ENCODE measurements at places on chromosomes 7 and 10.

DNA sequence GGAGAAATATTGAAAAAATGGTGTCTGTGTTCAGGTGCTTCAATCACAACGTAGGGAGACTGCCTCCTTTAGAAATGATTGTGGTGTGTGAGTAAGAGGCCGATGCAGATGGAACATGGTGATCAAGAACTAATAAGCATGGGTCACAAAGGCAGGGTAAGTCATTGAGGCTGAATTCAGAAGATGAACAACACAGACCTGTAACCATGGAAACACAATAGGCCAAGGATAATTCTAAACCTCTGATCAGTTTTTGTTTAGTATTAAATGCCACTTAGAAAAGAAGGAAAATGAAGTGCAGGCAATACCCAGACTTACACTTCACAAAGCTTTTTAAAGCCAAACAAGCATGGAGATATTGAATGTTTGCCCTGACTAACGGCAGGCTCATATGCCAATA lies 32.8 kb upstream of the TAS2R16 start:
- DNase-seq, result no peak

DNA sequence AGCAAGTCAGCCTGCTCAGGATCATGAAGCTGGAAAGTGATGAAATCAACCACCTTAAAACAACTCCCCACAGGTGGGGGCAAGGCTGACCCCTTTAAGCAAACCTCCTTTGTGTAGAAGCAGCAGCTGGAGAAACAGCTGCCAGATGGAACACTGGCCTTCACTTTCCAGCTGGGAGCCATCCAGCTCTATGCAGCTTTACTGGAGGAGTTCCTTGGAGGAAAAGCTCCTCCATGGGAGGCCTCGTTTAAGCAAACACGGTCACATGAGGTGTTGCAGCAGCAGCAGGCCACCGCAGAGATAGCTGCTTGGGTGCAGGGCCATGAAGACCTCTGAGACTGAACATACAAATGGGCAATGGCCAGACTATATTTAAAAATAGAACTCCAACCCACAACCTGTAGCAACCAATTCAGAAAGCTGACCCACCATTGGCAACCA lies 13.0 kb upstream of the DLG5 start:
- no peak for DNase-seq

DNA sequence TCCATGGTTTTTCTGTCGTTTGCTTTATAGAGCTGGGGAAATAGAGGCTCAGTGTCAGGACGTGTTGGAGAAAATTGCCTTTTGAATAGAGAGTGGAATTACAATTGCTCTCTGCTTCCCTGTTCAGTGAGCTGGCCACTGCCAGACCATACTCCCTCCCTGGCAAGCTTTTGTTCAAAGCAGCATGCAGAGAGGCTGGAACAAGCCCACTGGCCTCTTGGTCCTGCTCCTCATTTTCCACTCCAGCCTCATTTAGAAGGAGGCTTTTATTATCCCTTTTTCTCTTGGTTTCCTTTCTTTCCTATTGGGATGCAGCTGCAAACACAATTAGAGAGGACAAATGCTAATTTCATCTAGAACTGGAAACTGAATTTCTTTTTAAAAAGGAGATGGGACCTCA lies 302.2 kb upstream of the PODXL start:
- DNase-seq, result no peak

GRCh38 chr10:132543916-132544743 lies 6.5 kb downstream of the INPP5A start:
- no peak for DNase-seq

GRCh38 chr7:35003679-35004303 lies 33.5 kb downstream of the DPY19L1 start:
- DNase-seq, result no peak

GRCh38 chr7:101586078-101586905 lies 42.8 kb downstream of the MYL10 start:
- DNase-seq, result no peak

GRCh38 chr7:99473315-99473596 lies 566 bp downstream of the ZNF789 start:
- no peak for DNase-seq

GRCh38 chr7:155685791-155686160 lies 41.3 kb downstream of the RBM33 start:
- no peak for DNase-seq

GRCh38 chr7:1964913-1965578 lies 267.7 kb downstream of the MAD1L1 start:
- DNase-seq, result no peak

- no peak for DNase-seq
Observed at GRCh38 chr10:44458671-44459413, 73.9 kb upstream of the CXCL12 start.

DNA sequence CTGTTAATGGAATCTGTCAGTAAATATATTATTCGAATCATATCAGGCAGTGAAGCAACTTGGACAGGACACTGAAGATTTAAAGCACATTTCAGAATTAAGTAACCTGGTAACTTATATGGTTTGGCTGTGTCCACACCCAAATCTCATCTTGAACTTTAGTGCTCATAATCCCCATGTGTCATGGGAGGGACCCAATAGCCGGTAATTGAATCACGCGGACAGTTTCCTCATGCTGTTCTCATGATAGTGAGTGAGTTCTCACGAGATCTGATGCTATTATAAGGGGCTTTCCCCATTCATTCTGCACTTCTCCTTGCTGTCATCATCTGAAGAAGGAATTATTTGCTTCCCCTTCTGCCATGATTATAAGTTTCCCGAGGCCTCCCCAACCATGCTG lies 83.2 kb upstream of the COL1A2 start:
- DNase-seq, result no peak

DNA sequence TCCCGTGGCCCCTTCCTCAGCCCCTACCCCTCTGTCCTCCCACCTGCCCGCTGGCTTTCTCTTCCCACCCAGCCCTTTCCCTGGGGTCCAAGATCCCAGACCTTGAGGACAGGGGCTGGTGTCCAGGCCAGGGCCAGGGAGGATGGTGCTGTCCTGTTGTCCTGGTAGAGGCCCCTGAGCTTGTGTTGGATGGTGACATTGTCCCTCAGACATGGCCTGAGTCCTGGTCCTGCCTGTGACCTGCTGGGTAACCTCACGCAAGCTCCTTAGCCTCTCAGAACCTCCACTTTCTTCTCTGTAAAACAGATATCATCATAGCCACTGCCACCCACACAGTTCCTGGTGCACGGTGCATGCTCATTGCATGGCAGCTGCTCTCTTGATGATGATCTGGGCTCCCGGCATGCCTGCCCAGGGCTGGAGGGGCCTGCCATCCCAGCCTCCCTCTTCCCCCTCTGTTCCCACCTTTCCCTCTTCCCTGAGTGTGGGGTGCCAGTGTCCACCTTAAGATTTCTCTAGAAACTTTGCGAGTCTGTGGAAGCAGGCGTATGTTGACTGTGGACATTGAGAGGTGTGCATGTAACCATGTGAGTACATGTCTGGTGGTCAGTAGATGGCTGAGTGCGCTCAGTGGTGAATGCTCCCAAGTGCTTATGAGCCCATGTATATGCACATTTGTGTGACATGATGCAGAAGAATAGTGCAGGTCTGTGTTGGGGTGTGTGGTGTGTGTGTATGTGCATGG lies 60.4 kb downstream of the NEURL1 start:
- DNase-seq, result no peak

DNA sequence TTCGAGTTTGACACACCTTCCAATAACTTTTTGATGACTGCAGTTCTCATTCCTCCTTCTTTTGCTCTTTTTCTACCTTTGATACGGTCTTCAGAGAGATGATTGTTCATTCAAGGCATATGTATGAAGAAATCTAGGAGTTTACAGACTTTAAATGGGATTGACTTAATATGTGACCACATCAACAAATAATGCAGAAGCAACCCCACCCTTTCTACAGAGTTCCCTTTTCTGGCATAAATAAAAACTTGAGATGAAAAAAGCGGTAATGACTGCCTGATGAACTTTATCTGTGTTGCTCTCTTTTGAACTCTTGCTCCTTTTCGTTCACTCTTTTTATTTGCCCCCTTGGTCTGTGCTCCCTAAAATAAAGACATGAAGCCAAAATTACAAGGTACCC lies 161.7 kb downstream of the C7orf25 start:
- DNase-seq, result no peak

DNA sequence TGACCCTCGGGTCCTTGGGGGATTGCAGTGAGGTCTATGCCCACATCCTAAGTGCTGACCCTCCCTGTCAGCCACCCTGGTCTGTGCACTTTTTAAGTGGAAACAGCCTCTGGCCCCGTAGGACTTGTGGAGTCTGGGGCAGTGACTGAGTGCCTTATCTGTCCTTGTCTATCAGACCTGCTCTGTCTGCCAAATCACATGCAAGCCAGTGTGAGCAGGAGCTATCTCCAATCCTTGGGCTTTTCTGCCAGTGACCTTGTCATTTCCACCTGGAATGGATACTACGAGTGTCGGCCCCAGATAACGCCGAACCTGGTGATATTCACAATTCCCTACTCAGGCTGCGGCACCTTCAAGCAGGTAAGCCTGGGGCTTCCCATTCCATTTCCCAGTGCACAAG lies 62.7 kb downstream of the C10orf120 start:
- no peak for DNase-seq

GRCh38 chr7:73941836-73942551 lies 81.0 kb downstream of the TMEM270 start:
- no peak for DNase-seq

- no peak for DNase-seq
Observed at GRCh38 chr10:31625566-31625965, 303.1 kb downstream of the ARHGAP12 start.

DNA sequence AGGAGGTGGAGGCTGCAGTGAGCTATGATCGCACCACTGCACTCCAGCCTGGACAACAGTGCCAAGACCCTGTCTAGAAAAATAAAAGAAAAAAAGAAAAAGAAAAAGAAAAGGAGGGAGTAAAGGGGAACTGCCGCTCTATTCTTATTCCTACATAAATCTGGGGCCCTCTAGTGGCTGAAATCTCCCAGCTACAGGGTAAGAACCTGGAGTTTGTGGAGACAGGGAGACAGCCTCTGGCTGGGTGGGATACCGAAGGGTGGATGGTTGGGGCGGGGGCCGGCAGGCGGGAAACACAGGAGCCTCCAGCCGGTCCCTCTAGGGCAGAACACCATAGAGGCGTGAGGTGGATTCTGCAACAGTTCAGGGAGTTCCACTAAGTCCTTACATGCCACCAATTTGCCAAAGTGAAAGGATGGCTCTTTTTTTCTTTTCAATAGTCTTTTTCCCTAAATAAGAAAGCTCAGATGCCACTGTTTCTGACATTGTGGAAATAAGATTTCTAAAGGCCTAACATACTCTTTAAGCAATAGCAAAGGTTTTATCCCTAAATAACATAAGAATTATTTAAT lies 117.3 kb downstream of the SVIL start:
- peak; percentile 43 for DNase-seq

DNA sequence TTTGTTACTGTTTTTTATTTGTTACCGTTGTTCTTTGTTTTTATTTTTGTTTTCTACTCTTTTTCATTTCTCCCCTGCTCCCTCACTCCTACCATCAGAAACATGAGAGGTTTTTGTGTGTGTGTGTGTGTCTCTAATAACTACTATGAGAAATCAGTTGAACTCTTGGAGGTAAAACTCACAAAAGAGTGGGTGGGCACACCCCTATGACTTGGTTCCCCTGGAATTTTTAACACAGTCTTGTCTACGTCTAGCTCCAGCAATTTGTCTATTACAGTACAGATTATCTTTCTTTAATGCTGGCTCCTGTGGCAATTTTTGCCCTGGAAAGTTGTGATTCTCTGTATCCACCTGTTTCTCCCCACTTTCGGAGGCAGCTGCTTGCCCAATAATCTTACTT lies 56.2 kb downstream of the AOAH start:
- DNase-seq, result no peak

- DNase-seq, result no peak
Observed at GRCh38 chr10:98267894-98268693, at the start of gene LOXL4. TSS of gene LOXL4 (minus strand) at chr10:98268194. CDS start at chr10:98263019, 5,175 bp downstream.

GRCh38 chr10:11728353-11728752 lies 13.8 kb upstream of the ECHDC3 start:
- DNase-seq, result no peak

DNA sequence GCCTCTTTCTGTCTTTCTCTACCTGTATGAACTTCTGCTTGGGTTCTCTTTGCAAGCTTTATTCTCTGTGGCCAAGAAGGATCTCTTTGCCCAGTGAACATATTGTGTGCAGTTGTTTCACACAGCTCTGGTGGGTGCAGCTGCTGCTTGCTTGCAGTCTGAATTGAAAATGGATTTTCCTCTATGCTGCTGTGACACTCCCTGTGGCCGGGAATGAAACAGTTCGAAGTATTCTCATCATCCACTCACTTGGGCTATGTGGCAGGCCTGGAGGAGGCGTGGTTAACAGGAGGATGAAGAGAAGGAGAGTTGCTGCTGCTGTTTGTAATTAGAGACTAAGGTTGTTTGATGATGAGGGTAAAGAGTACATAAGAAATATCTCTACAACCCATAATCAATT lies 28.4 kb upstream of the ITGA8 start:
- no peak for DNase-seq

DNA sequence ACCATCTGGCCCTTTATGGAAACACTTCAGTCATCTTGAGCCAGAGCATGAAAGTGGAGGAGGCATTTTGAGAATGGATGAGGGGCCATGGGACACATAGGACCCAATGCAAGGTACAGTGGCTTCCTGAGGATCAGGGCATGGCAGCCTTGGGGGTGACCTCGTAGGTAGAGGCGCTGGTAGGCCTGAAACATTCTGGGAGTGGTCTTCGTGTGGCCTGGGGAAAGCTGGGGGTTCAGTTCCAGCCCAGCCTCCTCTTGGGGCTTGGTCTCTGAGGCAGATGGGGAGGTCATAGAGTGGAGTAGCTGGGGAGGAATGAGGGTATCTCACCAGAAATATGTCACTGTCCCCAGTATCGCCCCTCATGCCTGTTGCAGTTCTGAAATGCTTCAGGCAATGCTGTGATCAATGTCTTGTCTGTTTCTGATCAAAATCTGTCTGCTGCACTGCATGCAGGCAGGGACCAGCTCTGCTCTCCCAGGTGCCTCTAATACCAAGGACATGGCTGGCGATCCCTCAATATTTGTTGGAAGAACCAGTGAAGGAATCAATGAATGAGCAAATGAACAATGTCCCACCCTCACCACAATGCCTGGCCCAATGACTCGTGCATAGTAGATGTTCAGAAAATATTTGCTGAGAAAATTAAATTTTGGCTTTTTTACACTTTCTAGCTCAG lies 90.9 kb downstream of the CHST15 start:
- DNase-seq, result no peak

DNA sequence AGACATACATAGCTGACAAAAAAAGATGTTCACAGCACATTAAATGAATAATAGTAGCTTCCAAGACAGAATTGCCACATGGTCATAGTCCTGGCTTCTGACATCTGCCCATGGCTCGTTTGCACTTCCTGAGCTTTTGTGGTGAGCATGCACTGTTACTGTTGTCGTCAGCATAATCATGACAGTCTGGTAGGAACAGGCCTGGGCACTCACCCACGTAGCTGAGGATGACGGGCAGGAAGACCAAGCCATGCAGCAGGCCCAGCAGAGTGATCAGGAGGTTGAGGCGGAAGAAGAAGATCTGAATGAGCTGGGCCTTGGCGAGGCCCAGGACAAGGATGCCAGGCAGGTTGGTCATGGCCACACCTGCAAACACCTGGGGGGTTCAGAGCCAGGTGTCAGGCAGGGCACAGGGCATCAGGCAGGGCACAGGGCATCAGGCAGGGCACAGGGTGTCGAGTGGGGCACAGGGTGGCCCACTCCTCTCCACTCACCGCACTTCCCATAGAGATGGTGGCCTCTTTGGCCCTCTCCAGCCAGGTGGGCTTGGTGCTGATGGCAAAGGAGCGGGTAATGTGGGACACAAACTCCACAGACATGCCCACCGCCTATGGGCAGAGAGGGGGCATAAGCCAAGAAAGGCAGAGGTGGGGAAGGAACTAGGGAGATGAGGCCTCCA lies 25.3 kb upstream of the NUDCD3 start:
- no peak for DNase-seq

- DNase-seq, result no peak
Observed at GRCh38 chr10:88237896-88238614, 345.1 kb downstream of the RNLS start.
